ENCODE measurements at places on chromosomes 7 and 10.
A peak's percentile ranks its signal among the peaks of the same experiment; 100 is the strongest.

GRCh38 chr10:72109636-72110157, 21.3 kb upstream of the SPOCK2 start:
- DNase-seq: peak; percentile 29

- DNase-seq: no peak
Measured at GRCh38 chr7:99843808-99844207, 16.0 kb downstream of the CYP3A43 start.

DNA sequence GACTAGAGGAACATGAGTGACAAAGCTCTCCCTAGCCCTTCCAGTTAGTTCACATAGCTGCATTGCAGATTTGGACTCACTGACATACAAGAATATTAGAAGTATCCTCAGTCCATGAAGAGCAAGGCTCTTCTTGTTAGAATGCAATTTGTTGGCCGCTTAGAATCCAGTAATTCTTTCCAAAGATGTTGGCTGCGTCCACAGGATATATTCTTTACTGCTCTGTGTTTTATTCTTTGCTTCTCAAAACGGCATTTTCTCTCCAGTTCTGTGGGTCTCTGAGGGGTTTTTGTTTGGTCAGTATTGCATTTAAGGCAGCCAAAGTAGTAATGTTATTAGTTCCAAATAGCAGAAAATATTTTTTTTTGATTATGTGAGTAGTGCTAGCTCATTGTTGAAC, 588.6 kb downstream of the DNAJB9 start:
- no peak for DNase-seq

DNA sequence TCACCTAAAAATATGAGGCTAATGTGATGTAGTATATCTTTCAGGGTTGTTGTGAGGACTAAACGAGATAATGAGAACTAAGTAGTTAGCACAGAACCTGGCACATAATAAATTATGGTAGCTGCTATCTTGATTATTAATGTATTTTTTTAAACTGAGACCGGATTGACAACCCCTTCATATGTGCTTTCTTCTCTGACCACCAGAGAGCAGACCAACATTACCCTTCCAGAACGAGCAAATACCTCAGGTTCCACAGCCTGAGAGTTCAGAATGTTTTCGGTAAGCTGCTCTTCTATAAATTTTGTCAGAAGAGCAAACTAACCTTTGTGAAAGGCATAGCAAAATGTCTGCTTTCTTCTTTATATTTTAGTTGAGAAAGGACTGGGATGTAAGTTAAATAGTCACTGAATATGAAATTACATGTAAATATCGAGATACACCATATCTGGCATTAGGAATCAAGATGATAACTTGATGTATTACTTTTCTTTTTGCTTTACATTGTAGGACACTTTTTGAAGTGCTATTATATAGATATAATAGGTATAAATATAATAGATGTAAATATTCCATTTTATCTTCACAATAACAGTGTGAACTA, 13.6 kb upstream of the BPGM start:
- peak; percentile 55 for DNase-seq

GRCh38 chr10:77574438-77574837, 63.2 kb downstream of the KCNMA1 start:
- no peak for DNase-seq

GRCh38 chr7:93632371-93632770, 57.8 kb upstream of the CALCR start:
- no peak for DNase-seq

- no peak for DNase-seq
Measured at GRCh38 chr7:101880282-101881054, 63.0 kb downstream of the CUX1 start.

DNA sequence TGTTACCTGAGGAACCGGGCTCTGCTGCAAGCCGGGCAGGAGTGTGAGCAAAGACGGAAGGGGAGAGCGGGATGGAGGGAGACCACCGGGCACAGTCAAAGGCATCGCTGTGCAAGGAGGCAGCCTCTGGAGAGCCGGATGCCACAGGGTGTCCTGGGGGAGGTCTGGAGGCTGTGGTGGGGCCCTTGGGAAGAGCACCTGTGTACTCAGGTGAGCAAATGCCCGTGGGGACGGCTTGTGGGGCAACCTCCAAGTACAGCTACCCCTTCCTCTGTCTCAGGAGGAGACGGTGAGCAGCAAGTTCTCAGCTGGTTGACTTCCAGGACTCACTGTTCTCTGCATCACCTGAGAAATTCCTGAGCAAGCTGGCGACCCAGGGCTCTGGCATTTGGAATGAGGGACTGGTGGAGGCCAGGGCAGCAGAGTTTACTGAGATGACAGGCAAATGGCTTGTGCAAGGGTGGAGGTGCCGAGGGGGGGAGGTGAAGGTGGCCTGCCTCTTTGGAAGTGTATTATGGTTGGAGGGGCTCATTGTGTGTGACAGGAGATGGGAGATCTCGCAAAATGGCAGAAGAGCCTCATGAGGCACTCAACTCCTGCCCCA, 345.2 kb upstream of the SHH start:
- no peak for DNase-seq

- no peak for DNase-seq
Measured at GRCh38 chr7:78970440-78970916, 483.0 kb downstream of the MAGI2 start.

GRCh38 chr7:100438172-100438571, 1.9 kb upstream of the PPP1R35 start:
- DNase-seq: no peak

DNA sequence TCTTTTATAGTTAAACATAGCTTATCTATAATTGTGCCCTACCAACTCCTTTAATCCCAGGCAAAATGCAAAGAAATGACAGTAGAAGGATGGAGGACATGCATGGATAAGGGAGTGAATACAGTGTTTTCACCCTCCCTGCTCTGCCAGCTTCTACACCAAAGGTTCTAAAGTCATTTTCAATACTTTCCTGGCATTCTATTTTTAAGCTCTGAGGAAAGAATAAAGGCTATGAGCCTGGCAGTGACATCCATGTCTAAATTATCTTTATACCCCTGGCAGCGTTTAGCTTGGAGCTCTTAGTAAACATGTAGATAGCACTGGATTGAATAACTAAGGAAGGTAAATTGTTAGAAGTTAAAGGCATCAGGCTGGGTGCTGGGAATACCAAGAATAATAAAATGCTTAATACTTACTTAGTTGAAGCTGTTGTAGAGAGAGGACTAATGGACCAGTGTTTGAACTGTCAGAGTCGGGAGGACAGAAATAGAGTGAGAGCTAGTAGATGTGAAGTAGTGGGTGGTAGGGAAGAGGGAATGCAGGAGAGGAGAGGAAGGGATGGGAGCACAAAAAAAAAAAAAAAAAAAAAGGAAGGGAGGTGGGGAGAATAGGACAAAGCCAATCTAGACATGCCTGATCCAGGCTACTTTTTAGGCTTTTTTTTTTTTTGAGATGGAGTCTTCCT, 518.9 kb downstream of the GALNT17 start:
- no peak for DNase-seq

DNA sequence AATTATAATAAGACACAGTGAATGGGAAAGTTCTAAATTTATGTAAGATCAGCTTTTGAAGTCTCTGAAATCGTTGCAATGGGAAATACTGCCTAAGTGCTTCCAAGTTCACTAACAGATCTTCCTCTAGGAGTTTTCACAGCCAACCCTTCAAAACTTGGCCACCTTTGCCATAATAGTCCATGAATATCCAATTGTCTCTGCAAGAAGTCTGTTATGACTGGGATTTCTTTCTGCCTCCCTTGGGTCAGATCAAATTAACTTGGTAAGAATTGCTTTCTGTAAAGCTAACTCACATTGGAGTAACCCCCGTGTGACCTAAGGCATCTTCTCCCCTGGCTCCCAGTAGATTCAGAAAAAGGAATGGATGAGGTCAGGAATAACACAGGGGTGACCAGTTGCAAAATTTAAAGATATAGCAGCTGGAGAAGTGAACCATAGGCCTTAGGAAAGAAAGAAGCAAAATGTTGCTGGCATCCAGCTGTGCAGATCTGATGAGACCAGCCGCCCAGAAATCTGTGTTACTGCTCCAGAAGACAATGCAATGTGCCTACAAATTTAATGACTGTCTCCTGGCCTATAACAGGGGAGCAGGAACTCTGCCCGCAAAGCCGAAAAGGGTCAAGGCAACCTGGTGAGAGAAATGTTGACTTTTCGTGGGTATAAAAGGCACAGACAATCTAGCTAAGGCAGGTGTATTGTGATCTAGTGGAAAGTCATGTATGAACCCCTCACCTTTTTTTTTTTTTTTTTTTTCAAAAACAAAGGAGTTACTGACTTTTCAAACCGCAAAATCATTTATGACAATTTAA, 7.5 kb upstream of the OPTN start:
- DNase-seq: no peak

DNA sequence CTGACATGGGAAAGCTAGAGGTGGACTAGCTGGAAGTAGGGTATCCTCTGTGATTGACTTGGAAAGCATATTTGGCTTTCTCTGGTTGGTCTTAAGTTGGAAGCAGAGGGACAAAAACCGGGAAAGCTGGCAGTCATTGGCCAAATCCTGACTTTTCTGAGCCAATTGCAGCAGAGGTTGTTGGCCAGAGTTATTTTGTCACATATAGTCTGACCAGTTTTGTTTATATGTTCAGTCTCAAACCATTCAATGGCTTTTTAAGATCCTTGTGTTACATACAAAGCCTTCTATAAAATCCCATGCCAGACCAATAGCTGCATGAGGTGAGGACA, 6.3 kb downstream of the CFAP69 start:
- DNase-seq: no peak

GRCh38 chr10:48671914-48672595, 12.6 kb upstream of the WDFY4 start:
- DNase-seq: no peak

DNA sequence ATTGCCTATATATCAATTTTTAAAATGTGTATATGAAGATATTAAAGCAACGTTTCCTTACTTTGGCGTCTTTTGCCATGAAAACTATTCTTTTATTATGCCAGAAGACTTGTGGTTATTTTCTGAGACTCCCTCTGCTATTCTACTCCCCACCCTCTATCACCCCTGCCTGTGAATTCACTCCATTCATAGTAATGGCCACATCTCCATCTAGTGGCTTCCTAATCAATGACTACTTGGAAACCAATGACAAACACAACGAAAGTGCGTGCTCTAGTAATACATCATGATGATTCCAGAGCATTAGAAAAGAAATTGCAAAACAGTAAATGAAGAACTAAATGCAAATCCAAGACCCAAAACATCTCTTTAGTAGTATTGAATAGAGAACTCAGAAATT, 186.7 kb upstream of the HGF start:
- DNase-seq: no peak

GRCh38 chr7:57772126-57772924, 322.3 kb downstream of the ZNF716 start:
- no peak for DNase-seq

- DNase-seq: no peak
Measured at GRCh38 chr10:6146013-6146785, 56.5 kb upstream of the PFKFB3 start.

DNA sequence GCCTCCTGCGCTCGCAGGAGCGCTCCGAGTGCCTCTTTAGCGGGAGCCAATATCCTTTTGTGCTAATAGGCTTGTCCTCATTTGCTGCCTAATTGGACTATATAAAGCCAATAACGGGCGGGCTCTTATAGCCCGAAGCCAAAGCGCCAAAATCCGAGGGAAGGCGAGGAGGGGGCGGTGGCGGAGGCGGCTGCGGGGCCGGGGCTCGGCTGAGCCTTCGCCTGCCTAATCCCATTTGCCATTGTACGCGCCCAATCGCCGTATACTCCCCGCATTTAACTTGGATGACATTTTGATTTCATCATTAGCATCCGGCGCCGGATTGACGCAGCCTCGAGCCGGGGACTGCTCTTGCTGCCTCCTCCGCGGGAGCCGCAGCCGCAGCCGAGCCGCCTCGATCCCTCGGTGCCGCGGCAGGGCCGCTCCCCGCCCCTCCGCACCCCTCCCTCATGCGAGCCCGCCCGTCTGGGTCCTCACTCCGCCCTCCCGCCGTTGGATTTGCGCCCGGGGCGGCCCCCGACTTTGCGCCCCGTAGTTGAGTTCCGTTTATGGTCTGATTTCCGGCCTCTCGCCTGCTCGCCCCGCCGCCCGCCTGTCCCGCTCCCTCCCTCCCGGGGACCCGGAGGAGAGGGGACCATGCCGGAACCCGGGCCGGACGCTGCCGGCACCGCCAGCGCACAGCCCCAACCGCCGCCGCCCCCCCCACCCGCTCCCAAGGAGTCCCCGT, at the start of gene HMX3:
TSS of gene HMX3 (plus strand) at position 556 of the 727 bp plus-strand sequence. CDS start at position 637, 81 bp downstream.
- peak; percentile 31 for DNase-seq

- no peak for DNase-seq
Measured at GRCh38 chr7:140541513-140542227, 62.4 kb upstream of the MKRN1 start.

- no peak for DNase-seq
Measured at GRCh38 chr7:116527521-116527920, 2.7 kb downstream of the CAV1 start.

DNA sequence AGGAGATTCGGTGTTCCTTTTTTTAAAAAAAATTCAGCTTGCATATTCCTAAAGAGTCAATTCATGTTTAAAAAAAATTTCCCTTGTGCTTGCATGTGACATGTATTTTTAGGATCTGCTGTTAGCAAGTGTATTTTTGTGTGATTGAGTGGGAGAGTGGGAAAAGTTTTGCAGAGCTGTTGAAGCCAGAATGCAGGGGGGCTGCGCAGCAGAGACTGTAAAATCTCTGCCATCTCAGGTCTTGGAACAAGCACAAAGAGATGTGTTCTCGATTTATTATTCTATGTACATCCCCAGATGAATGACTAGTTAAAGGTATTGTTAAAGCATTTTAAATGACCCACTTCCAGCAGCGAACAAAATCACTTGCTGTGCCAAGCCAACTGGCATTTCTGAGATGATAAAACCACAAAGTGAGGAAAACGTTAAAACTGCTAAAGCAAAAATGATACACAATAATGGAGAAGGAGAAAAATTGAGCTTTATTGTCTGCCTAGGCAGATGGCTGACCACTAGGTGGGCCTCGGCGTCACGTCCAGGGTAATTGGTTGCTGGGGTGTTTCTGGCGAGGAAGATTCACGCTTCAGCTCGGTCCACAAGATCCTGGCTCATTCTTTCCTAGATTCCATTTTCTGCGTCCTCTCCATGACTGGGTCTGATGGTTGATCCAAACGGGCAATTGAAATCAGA, 67.0 kb upstream of the ATRNL1 start:
- DNase-seq: no peak

GRCh38 chr10:1267568-1267967, 211.4 kb downstream of the WDR37 start:
- no peak for DNase-seq

DNA sequence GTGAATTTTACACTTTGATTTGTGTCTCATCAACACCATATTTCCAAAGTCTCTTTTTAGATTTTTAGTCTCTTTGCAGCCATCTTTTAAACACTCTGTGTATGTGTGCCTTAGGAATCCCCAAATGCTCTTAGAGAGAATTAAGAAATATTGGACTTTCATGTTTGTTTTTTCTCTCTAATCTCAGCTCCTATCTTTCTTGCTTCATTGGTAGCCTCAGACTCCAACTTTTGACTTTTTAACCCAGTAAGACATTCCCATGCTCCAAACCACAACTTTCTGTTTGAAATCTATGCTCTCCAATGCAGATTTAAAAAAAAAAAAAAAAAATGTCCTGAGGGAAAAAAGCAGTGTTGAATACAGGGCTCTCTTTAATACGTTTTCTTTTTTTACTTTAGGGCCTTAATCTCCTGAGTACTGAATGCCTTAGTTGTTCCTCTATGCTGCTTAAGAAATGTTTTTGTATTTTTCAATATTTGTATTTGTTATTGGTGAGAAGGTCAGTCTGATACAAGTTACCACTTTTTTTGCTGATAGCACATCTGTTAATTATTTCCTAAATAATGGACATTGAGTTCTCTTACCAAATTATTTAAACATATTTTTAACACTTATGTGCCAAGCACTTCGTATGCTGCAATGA, 489.9 kb downstream of the NXPH1 start:
- DNase-seq: no peak

Measured in CD4-positive, alpha-beta T cell treated with Interleukin-17A for 4 hours (primary cell).